Right atrium auricular region (tissue), 2 donors: ENCODE measurements at places on chromosomes 11 and 22. TPM values are rescaled to one million over a fixed set of nuclear protein-coding genes. Genes with fewer than 3 reads are reported as not detected.

The PIWIL4 gene
- 1.8 TPM for total RNA-seq

The CHRM4 gene
- 0.28 TPM for total RNA-seq

The MFNG gene
- 19.5 TPM for total RNA-seq

The LIN7C gene
- 18.8 TPM for total RNA-seq
